ENCODE measurements at places on chromosomes 11 and 22. TPM values are rescaled to one million over a fixed set of nuclear protein-coding genes. Genes with fewer than 3 reads are reported as not detected.
A peak's percentile ranks its signal among the peaks of the same experiment; 100 is the strongest.

Gene CD59
- 71.9 TPM for total RNA-seq

- H3K27ac ChIP-seq, result no peak overlapping the region
- H3K4me1 ChIP-seq, result peaks cover 50% of the 10 kb centered on the region
- peaks cover 32% of the 10 kb centered on the region for H3K36me3 ChIP-seq
- no peaks in the 10 kb centered on the region for H3K27me3 ChIP-seq
- H3K4me3 ChIP-seq, result no peak overlapping the region
Measured at GRCh38 chr22:30348809-30349208, 7.9 kb downstream of the SF3A1 start.

Gene TMEM191B
- 12.0 TPM for total RNA-seq

GRCh38 chr11:88340366-88340935 lies 2.9 kb upstream of the CTSC start:
- H3K4me1 ChIP-seq, result peaks cover 15% of the 10 kb centered on the region
- no peak for DNase-seq
- no peak overlapping the region for H3K4me3 ChIP-seq
- H3K27ac ChIP-seq, result no peak overlapping the region

DNA sequence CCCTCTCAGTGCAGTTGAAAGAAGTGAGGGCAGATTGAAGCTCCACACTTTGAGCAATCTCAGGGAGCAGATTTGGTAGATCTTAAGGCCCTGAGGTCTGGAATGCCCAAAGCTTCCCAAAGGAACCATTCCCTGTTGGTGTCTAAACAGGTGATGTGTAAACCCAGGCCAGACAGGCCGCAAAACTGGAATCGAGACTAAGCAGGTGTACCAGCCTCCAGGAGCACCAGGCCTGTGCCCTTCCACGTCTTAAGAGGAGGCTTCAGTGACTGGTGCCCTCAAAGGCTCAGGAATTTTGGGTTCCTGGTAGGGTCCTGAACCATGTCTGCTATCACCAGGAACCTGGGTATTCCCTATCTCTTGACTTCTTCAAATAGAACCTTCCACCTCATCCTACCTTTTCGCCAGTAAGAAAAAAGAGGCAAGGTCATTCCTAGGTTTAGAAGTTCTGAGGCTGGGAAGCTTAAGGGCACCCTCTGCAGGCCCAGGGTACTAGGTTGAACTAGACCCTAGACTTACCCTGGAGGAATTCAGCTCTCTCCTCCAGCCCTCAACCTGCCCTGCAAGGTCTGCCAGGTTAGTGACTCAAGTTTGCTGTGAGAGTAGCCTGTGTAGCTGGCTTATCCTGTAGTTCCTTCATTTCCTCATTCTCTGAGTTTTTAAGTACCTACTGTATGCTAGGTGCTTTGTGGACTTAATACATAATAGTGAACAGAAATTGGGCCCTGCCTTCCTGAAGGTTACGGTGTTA lies 100.0 kb upstream of the NNMT start:
- H3K27me3 ChIP-seq, result no peaks in the 10 kb centered on the region
- no peak overlapping the region for H3K4me3 ChIP-seq
- DNase-seq, result no peak
- H3K4me1 ChIP-seq, result no peaks in the 10 kb centered on the region

DNA sequence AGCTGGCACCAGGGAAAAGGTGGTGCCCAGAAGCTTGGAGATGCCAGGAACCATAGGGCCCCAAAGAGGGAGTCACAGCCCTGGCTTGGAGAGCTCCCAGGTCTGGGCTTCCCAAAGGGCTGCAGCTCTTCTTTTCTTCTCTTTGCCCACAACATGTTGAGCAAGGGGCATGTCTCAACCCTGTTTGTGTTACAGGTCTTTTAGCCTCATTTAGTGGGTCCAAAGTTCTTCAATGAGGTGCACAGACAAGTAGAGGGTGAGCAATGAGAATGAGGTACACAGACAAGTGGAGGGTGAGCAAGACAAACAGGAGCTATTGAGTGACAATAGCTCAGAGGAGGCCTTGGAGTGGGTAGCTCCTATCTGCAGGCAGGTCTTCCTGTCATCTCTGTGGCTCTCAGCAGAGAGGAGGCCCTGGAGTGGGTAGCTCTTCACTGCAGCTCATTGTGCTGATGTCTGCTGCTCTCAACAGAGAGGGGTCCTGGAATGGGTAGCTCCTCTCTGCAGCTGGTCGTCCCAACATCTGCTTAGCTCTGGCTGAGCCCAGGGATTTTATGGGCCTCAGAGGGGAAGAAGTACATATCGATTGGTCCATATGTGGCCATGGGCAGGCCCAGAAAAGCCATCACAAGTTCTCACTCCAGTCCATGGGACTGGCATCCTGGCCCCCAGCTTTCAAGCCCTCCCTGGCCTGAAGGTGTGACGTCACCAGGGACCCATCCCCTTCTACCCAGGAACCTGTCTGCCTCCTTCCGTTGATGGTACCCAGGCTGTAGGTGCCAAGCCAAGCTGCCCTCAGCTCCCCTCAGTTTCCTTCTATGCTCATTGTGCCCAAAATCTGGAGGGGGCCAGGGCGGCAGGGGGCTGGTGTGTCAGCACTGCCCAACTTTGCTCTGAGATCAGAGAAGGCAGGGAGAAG lies 34.9 kb downstream of the WBP2NL start:
- no peak for DNase-seq
- H3K27ac ChIP-seq, result no peak overlapping the region
- H3K27me3 ChIP-seq, result no peaks in the 10 kb centered on the region
- no peak overlapping the region for H3K4me3 ChIP-seq

- H3K36me3 ChIP-seq, result peaks cover 18% of the 10 kb centered on the region
- peak; percentile 44 for DNase-seq
- H3K4me1 ChIP-seq, result peaks cover 73% of the 10 kb centered on the region
Measured at GRCh38 chr22:26579331-26579886, 10.5 kb downstream of the TPST2 start.

- H3K36me3 ChIP-seq, result no peaks in the 10 kb centered on the region
- H3K4me3 ChIP-seq, result no peak overlapping the region
- DNase-seq, result no peak
- H3K27me3 ChIP-seq, result no peaks in the 10 kb centered on the region
Measured at GRCh38 chr22:23380230-23380573, 199.9 kb downstream of the IGLL1 start.

DNA sequence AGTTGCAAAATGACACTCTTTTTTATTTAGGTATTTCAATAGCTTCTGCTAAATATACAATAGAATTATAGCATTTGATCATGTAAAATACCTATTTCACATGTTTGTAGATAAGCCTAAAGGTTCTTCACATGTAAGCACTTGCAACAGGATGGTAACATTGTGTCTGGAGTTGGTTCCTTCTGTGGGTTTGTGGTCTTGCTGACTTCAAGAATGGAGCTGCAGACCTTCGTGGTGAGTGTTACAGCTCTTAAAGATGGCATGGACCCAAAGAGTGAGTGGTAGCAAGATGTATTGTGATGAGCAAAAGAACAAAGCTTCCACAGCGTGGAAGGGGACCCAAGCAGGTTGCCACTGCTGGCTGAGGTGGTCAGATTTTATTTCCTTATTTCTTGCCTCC lies 246.4 kb upstream of the PDGFD start:
- no peaks in the 10 kb centered on the region for H3K27me3 ChIP-seq
- no peaks in the 10 kb centered on the region for H3K4me1 ChIP-seq
- DNase-seq, result no peak
- H3K36me3 ChIP-seq, result no peaks in the 10 kb centered on the region
- no peak overlapping the region for H3K4me3 ChIP-seq

- no peaks in the 10 kb centered on the region for H3K36me3 ChIP-seq
- no peak for DNase-seq
- H3K27me3 ChIP-seq, result no peaks in the 10 kb centered on the region
- no peak overlapping the region for H3K27ac ChIP-seq
- peaks cover 13% of the 10 kb centered on the region for H3K4me1 ChIP-seq
Measured at GRCh38 chr11:118263112-118263511, 985 bp downstream of the MPZL2 start.

DNA sequence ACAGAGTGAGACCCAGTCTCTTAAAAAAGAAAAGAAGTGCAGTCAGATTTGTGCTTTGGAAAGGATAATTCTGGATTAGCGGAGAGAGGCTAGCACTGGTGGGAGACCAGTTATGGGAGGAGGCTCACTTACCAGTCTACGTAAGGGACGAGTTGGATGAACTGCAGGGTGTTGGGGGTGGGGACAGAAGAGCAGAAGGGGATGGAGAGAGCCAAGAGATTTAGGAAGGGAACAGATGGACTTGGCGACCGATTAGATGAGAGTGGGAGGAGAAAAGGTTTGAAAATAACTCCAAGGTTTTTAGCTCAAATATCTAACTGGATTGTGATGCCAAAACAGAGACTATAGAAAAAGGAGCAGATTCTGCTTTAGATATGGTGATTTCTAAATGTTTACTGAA lies 81.4 kb downstream of the SFI1 start:
- H3K4me1 ChIP-seq, result no peaks in the 10 kb centered on the region
- H3K4me3 ChIP-seq, result no peak overlapping the region
- no peaks in the 10 kb centered on the region for H3K27me3 ChIP-seq
- no peak for DNase-seq

Gene LDHAL6A
- 0.46 TPM for total RNA-seq

Gene ASPHD2
- 1.9 TPM for total RNA-seq

DNA sequence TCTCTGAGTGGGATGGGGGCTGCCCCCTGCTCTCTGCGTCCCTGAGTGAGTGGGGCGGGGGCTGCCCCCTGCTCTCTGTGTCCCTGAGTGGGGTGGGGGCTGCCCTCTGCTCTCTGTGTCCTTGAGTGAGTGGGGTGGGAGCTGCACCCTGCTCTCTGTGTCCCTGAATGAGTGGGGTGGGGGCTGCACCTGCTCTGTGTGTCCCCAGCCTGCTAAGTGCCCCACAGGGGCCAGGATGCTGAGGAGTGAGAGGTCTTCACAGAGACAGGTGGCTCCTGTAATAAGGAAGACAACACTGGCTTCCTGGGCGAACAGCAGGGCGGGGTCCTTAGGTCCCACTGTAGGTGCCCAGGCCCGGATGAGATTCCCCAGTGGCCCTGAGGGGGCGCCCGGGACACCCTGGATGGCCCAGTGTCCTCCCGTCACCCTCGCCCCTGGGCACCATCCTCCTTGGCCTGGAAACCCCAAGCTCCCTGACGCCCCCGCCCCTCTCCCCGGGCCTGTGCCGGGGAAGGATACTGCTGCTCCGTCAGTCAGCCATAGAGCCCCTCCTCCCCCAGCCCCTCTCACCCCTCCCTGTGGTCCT lies 3.8 kb upstream of the CCDC188 start:
- DNase-seq, result no peak
- H3K4me1 ChIP-seq, result no peaks in the 10 kb centered on the region
- H3K4me3 ChIP-seq, result no peak overlapping the region
- H3K27ac ChIP-seq, result no peak overlapping the region
- H3K27me3 ChIP-seq, result no peaks in the 10 kb centered on the region
- no peaks in the 10 kb centered on the region for H3K36me3 ChIP-seq

GRCh38 chr11:56543157-56543556 lies at the start of gene OR5M11:
Gene OR5M11, minus strand, starts transcription at chr11:56543257. Its CDS starts 0 bp downstream, at chr11:56543257.
- H3K27ac ChIP-seq, result no peak within 1 kb of the TSS
- no peaks in the 10 kb centered on the region for H3K4me1 ChIP-seq
- no peak for DNase-seq
- H3K4me3 ChIP-seq, result no peak within 1 kb of the TSS

DNA sequence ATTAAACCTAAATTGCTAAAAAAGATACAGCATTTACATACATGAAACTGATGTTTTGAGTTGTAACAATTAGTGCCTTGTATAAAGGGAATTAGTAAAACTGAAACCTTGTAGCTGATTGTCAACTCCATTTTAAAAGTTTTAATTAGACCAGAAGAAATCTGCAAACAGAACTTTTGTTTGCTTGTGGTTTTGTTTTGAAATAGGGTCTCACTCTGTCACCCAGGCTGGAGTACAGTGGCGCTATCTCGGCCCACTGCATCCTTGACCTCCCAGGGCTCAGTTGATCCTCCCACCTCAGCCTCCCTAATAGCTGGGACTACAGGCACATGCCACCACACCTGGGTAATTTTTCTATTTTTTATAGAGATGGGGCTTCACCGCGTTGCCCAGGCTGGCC lies 86.5 kb upstream of the SLC6A5 start:
- no peak overlapping the region for H3K27ac ChIP-seq
- H3K36me3 ChIP-seq, result no peaks in the 10 kb centered on the region
- H3K4me3 ChIP-seq, result no peak overlapping the region
- no peak for DNase-seq
- no peaks in the 10 kb centered on the region for H3K27me3 ChIP-seq

DNA sequence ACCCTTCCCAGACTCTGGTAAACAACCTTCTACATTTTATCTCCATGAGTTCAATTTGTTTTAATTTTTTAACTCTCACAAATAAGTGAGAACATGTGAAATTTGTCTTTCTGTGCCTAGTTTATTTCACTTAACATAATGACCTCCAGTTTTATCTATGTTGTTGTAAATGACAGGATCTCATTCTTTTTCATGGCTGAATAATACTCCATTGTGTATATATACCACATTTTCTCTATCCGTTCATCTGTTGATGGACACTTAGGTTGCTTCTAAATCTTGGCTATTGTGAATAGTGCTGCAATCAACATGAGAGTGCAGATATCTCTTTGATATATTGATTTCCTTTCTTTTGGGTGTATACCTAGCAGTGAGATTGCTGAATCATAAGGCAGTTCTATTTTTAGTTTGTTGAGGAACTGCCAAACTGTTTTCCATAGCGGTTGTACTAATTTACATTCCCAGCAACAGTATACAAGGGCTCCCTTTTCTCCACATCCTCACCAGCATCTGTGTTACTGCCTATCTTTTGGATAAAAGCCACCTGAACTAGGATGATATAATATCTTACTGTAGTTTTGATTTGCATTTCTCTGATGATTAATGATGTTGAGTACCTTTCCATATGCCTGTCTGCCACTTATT lies 93.9 kb downstream of the ATG16L2 start:
- no peak overlapping the region for H3K27ac ChIP-seq
- H3K27me3 ChIP-seq, result no peaks in the 10 kb centered on the region
- no peak overlapping the region for H3K4me3 ChIP-seq
- H3K36me3 ChIP-seq, result peaks cover 2% of the 10 kb centered on the region
- no peak for DNase-seq

GRCh38 chr11:17921659-17922415 lies 91.0 kb downstream of the SERGEF start:
- H3K27me3 ChIP-seq, result no peaks in the 10 kb centered on the region
- no peaks in the 10 kb centered on the region for H3K4me1 ChIP-seq
- no peak for DNase-seq
- peaks cover 38% of the 10 kb centered on the region for H3K36me3 ChIP-seq

- H3K27me3 ChIP-seq, result no peaks in the 10 kb centered on the region
- no peaks in the 10 kb centered on the region for H3K4me1 ChIP-seq
- DNase-seq, result no peak
- H3K27ac ChIP-seq, result no peak overlapping the region
- H3K36me3 ChIP-seq, result no peaks in the 10 kb centered on the region
- no peak overlapping the region for H3K4me3 ChIP-seq
Measured at GRCh38 chr11:100672498-100673033, 14.5 kb upstream of the ARHGAP42 start.

- H3K27me3 ChIP-seq, result peaks cover 3% of the 10 kb centered on the region
- no peak overlapping the region for H3K27ac ChIP-seq
- H3K4me1 ChIP-seq, result no peaks in the 10 kb centered on the region
- no peak overlapping the region for H3K4me3 ChIP-seq
- DNase-seq, result no peak
- no peaks in the 10 kb centered on the region for H3K36me3 ChIP-seq
Measured at GRCh38 chr11:74550991-74551753, 41.2 kb upstream of the POLD3 start.

Data from T-cell (primary cell).